Thoracic aorta (tissue), 2 donors: ENCODE measurements at places on chromosomes 16 and 17.

DNA sequence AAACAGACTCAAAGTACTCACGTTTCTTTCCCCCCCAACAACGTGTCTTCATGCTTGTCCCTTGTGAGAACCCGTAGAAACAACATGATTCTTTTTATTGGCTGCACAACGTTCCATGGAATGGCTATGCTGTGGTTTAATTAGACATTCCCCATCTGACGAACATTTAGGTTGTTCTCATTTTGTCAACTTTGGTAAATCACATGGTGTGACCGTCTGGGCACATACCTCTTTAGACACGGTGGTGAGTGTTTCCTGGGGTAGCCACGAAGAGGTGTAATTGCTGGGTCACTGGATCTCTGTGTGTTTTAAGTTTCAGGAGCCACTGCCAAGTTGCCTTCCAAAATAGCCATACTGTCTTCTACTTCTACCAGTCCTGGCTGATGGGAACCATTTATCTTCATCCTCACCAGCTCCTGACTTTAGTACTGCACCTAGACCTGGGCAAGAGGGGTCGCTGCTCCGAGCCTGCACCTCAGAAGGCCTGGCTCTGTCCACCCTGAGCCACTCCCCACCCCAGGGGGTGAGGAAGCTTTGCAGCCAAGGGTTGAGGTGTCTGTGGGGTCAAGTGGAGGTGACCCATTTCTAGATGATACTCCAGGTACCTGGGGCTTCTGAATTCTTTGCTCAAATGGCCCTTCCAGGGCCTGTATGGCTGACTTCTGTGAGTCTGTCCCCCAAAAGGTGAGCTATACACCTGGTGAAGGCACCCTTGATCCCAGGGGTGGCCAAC is 84.7 kb downstream of the IRX5 start:
- DNase-seq, result no peak

GRCh38 chr16:1642148-1642547 is 30.0 kb downstream of the CRAMP1 start:
- DNase-seq, result no peak

DNA sequence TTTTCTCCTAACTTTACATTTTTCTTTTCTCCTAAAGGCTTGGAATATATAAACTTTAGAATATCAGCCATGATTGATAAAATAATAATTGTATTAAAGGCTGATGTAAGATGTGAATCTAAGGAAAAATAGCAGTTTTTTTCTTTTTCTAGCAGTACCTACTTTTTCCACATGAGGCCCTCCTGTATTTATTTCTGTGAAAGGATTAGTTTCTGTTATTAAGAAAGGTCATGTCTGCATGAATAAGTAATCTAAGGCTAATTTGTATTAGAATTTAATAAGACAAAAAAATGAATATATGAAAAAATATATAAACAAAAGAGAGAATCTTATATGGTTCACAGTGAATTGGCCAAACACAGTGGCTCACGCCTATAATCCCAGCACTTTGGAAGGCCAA is 85.3 kb downstream of the STXBP4 start:
- DNase-seq, result no peak

DNA sequence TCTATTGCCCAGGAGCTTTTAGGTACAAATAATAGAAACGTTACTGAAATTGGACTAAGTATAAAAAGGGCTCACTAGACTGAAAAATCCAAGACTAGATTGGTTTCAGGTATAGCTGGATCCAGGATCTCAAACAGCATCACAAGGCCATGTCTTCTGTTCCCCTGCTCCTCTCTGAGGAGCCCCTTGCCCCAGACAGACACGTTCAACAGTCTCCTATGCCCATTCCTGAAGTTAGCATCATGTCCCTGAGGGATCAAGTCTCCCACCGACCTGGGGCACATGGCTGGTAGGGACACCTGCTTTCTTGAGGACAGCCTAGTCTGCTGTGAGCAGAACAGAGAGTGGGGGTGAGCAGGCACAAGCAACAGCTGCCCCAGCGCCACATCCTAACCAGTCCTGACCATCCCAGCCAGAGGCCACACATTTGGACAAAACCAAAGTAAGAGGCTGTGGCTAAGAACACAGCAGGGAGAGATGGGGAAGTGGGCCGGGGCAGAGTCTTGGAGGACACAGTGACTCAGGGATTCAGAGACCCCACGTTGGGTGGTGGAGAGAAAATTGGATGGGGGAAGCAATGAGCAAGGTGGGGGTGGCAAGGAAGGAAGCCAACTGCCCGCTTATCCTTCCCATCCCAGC is 10.5 kb upstream of the MMP2 start:
- DNase-seq, result no peak

- no peak for DNase-seq
Measured at GRCh38 chr16:13517841-13518240, 402.1 kb upstream of the ERCC4 start.
